ENCODE measurements at places on chromosomes 13 and 19.

DNA sequence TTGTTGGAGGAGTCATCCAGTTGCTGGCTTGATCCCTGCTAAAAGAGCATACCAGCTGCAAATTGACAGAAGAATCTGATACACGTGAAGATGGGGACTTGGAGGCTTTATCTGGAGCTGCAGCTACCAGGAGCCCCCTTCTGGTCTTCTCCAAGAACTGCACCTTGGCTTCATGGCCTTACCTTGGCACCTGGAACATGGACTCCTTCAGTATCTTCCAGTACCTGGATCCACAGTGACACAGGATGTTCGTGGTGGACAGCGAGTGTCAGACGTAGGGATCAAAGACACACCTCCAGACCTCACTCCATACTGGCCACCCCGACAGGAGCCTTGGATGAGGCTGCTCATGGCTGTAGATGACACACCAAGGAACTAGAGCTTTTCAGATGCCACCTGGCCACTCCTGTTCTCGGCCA, 9.9 kb upstream of the ACSBG2 start:
- DNase-seq = peak; percentile 89

- no peak for DNase-seq
Measured at GRCh38 chr19:769616-770015, 18.7 kb downstream of the MISP start.

- DNase-seq = peak; percentile 82
Measured at GRCh38 chr13:94712812-94713560, 641 bp upstream of the SOX21 start.

DNA sequence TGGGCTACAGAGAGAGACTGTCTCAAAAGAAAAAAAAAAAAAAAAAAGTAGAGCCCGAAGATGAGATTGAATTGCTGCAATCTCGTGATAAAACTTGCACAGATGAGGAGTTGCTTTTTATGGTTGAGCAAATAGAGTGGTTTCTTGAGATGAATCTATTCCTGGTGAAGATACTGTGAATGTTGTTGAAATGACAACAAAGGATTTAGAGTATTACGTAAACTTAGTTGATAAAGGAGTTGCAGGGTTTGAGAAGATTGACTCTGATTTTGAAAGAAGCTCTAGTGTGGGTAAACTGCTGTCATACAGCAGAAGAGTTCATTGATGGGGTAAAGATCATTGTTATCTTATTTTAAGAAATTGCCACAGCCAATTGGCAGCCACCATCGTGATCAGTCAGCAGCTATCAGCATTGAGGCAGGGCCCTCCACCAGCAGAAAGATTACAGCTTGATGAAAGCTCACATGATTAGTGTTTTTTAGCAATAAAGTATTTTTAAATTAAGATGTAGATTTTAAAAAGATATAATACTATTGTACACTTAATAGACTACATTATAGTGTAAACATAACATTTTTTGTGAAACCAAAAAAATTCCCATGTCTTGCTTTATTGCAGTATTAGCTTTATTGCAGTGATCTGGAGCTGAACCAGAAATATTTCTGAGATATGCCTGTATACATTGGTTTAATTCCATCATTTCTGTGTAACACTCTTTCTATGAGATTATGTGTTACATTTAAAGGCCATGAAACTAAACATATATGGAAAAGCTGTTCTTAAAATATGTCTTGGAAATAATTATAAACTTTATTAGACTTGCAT, 43.1 kb downstream of the ZMYM2 start:
- DNase-seq = no peak

- no peak for DNase-seq
Measured at GRCh38 chr19:57010541-57010940, 109.2 kb upstream of the USP29 start.

DNA sequence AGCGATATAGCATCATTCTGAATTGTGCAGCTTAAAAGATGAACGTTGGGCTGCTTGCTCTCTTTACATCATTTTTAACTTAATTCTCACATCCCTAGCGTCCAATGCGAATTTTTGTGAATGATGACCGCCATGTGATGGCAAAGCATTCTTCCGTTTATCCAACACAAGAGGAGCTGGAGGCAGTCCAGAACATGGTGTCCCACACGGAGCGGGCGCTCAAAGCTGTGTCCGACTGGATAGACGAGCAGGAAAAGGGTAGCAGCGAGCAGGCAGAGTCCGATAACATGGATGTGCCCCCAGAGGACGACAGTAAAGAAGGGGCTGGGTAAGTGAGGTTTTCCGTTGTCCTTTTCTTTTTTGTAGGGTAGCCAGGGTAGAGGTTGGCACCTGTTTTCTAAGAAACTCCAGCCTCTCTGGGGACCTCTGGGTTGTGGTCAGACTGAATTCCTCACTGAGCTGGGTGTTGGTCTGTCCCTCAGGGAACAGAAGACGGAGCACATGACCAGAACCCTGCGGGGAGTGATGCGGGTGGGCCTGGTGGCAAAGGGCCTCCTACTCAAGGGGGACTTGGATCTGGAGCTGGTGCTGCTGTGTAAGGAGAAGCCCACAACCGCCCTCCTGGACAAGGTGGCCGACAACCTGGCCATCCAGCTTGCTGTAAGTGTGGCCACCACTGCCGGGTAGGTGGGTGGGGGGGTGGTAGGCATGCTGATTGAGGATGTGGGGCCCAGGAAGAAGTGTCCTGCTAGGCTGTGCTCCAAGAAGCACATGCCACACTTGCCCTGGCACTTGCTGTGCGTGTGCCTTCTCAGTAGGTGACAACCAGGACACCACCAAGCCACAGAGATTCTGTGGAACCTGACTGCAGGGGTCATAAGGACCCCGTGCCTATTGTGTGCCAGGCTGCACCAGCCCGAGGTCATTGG, 17.0 kb downstream of the ILF3 start:
- no peak for DNase-seq

DNA sequence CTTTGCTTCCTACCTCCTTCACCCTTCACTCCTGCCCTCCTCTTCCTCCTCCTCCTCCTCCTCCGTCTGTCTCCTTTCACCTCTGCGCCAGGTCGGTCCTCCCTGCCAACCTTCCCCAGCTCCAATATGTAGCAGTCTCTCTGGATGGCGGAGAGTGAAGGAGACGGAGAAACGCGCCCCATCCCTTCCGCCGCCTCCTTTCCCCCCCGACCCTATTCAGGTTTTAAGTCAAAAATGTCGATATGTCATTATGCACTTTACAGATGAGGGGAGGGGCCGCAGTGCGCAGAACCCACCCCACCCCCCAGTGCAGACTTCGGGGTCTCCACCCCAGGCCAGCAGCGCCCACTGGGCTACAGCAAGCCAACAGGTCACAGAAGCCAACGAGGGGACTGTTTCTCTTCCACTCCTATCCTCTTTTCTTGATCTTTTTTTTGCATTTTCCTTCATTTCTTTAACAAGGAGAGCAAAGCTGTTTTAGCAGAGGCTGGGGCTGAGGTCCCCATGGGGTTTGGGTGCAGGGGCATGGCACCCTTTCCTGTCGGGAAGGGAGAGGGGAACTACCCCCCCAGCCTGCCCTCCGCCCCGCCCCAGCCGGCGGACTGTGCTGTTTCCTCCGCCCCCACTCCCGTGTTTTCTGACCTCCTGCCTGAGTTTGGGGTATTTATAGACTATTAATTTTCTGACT, 9.2 kb downstream of the MIDN start:
- no peak for DNase-seq

DNA sequence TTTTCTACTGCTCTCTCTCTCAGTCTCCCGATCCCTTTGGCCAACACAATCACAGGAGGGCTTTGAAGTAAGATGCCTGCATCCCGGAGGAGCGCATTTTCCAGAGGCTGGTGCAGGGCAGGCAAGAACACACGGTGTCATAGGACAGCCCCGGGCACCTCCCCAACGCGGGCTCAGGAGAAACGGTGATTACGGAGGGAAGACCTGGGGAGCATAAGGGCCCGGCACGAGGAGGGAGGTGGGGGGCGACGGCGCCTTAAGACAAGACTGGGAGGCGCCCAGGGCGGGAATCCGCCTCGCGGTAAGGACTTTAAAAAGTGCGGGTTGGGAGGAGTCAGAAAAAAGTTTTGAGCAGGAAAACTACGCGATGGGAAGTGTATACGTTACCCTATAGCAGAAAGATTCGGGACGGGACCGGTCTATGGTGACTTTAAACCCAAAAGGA, 18.7 kb upstream of the ZNF888 start:
- peak; percentile 65 for DNase-seq

DNA sequence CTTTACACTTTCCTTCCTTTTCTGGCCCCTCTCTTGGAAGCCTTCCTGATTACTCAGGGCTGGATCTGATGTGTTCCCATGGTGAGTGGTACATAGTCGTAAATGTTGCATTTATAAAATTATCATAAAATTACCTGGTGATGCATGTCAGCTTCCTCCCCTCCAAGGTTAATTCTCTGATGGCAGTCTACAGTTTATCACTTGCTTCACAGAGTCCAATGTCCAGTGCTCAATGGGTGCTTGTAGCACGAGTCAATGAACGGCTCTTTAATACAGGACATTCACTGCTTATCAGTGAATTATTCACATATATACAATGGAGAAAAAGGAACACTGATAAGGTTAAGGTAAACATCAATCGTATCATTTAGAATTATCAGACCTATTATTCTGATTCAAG, 27.0 kb upstream of the OXGR1 start:
- DNase-seq = no peak

- DNase-seq = no peak
Measured at GRCh38 chr19:33705860-33706259, 84.1 kb downstream of the CHST8 start.

- DNase-seq = no peak
Measured at GRCh38 chr19:17262557-17262956, 2.0 kb downstream of the USHBP1 start.

DNA sequence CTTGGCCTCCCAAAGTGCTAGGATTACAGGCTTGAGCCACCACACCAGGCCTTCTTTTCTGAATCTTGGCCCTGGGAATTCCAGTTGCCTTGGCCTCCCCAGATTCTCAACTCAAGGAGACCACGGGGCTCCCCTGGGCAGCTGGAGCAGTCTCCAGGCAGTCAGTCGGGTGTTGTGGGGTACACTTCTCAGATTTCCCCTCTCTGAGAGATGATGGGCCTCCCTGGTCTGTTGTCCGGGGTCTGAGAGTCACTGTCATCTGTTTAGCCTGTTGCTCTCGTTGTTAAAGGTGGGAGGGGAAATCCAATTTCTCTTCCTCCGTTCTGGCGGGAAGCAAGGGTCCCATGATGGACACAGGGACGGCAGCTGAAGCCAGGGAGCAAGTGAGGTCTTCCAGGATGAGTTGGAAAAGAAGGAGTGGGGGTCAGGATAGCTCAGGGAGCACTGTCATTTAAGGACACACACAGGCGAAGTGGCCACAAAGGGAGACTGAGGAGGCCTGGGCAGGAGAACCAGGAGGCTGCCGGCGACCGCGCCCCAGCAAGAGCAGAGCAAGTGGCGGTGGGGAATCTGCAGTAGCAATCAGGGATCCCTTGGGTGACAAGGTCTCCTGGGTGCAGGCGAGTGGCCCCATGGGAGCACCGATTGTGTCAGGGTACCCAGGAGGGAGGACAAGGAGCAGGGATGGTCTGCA, 15.7 kb downstream of the WTIP start:
- no peak for DNase-seq

DNA sequence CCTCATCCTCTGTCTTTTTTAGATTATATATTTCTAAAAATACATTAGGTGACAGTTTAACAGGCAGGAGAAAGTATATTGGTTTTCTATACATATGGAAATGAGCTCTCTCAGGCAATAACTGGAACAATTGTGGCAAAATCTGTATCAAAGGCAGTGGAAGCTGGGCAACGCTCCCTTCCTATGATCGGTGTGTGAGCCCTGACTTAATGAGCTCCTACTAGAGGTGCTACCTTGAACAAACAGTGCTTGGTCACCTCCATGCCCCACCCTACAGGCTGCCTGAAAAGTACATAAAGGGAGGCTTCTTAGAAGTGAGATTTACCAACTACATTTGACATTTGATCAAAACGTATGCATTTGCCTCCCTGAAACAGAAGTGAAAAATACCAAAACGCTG, 185.3 kb downstream of the EFNB2 start:
- no peak for DNase-seq

- peak; percentile 89 for DNase-seq
Measured at GRCh38 chr19:49937750-49938381, 8.6 kb upstream of the NUP62 start.

DNA sequence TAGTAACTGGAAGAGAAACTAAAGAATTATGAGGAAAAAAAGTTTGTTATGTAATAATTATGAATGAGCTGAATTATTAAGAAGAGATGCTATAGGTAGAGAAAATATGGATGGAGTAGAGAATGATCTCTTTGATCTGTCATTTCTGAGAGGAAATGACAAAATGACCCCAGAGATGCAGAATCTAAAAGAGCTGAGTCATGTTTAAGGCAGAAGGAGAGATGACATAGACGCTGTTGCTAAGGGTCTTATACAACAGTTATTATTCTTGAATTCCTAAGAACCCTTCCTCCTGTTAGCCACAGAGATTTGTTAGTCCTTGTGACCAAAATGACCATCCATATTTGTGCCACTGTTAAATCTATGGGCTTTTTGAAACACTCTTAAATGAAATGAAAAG, 58.3 kb upstream of the FREM2 start:
- no peak for DNase-seq

- no peak for DNase-seq
Measured at GRCh38 chr19:17005000-17005399, 21.6 kb downstream of the CPAMD8 start.

- DNase-seq = no peak
Measured at GRCh38 chr19:35868823-35869326, 501 bp downstream of the APLP1 start.

- DNase-seq = no peak
Measured at GRCh38 chr19:50434525-50434924, 1.8 kb downstream of the MYBPC2 start.

- no peak for DNase-seq
Measured at GRCh38 chr13:40058757-40059236, 403.3 kb downstream of the COG6 start.

DNA sequence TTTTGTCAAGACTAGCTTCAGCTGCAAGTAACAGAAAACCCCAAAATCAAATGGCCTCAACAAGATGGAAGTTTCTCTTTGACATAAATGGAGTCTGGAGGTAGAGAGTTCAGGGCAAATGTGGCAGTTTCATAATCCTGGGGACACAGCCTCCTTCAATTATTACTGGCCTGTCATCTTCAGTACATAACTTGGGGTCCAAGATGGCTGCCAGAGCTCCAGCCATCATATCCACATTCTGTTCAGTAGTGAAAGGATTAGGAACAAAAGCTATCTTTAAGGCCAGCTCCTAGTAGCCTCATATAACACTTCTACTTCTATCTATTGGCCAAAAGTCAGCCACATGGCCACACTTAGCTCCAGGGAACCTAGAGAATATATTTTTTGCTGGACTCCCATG, 15.0 kb upstream of the IGSF23 start:
- DNase-seq = no peak
